Sciatic nerve (tissue), 2 donors: ENCODE measurements at places on chromosomes 5 and 9.

GRCh38 chr5:154072414-154073171, 33.8 kb downstream of the MFAP3 start:
- DNase-seq, result peak; percentile 93

- DNase-seq, result peak; percentile 55
Observed at GRCh38 chr9:93298498-93299417, 114.8 kb downstream of the WNK2 start.

DNA sequence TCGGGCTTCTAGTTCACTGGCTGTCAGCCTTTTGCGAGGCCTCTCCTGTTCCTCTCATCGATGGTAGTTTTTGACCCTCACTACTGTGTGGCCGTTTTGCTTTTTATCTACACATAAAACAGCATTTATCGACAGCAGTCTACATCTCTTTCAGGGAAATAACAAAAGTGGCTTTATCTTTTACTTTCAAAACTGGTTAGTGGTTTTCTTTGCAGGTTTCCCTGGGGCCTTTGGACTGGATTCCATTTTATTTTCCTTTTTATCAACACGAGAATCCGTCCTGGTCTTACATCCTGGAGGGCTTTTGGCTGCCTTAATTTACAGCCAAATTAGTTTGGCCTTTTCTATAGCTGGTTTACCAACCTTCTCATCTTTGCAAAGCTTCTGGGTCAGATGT, 793 bp upstream of the PKD2L2 start:
- no peak for DNase-seq

DNA sequence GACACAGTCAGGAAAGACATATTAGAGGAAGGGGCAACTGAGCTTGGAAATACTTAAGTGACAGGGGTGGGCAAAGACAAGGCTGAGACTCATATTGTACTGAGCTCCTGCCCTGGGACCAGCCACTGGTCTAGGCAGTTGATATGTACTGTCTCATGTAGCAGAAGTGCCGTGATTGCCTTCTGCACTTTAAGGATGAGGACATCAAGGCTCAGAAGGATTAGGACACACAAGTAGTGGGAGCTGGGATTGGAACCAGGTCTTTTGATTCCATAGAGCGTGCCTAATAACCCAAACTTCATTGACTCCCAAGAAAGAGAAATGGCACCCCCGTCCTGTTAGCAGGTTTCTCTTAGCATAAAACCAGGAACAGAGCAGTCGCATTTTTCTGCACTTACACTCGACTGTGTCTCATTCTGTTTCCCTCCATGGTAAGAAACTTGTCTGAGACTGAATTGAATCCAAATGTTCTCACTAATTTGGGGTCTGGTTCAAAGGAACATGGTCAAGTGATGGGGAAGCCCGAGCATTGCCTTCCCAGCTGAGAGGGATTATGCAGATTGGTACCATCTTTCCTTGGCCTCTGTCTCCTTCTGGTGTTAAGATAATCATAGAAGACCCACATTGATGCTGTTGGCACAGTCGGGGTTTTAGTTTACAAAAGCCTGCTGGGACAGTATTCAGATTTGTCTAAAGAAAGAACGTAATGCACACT, 70.4 kb downstream of the ANGPTL2 start:
- DNase-seq, result no peak

DNA sequence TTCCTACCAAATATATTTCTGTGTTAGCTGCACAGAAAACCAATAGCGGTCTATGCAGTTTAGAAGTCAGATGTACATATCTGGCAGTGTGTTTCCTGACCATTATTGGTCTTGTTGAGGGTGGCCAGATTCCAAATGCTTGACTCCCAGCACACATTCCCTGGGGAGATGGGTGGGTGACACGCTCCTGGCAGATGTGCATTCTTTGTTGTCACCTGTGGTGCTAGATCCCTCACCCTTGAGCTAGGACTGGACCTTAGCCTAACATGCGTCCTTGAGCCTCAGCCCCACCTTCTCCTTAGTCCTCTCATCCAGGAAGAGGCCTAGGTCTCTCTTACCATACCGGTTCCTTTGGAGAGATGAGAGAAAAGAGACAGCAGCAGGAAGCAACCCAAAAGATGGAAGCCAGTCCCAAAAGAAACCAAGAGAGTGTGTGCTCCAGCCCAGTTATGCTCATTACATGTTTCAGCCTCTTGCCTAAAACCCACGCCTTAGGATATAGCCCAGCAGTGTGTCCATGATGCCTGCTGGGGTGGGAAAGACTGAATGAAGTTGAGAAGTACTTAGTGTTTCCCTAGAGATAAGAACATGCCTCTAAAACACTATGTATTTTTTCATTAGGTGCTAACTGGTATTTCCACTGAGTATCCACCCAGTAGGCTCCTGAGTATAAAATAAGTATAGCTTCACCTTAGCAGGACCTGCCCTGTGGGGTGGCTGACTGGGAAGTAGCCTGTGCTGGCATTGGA, 116.7 kb downstream of the PDE8B start:
- no peak for DNase-seq

DNA sequence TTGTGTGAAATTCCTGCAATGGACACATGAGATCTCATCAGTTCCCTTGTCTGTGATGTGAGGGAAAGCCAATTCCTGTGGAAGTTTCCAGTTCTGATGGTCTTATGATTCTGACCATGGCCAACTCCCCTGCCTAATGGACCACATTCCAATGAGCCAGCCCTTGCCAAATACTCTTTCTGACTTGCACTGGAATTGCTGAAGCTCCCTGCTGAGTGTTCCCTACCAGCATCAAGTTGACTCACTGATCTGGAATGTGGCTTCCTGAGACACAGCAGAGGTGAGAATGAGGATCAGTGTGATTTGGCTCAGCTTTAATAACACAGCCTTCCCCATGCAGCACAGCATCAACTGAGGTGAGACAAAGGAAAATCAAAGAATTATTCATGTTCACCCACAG, 427.8 kb downstream of the KDM4C start:
- no peak for DNase-seq

- no peak for DNase-seq
Observed at GRCh38 chr5:162091336-162091735, 23.8 kb downstream of the GABRG2 start.

DNA sequence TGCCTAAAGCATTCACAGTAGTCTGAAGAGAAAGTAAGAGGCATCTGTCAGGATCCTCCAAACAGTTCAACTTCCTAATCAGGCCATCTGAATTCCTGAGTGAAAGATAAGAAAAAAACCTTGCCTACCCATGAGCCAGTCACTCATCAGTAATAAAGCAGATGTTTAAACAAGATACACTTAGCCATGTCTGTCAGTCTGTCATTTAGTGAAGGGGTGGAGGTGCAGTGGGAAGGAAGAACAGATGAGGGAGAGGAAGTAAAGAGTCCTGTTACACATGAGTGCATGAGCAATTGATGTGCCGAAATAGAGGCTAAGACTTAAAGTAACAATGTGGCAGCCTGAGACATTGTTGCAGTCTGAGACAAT, 29.9 kb upstream of the DMRTA1 start:
- DNase-seq, result no peak

DNA sequence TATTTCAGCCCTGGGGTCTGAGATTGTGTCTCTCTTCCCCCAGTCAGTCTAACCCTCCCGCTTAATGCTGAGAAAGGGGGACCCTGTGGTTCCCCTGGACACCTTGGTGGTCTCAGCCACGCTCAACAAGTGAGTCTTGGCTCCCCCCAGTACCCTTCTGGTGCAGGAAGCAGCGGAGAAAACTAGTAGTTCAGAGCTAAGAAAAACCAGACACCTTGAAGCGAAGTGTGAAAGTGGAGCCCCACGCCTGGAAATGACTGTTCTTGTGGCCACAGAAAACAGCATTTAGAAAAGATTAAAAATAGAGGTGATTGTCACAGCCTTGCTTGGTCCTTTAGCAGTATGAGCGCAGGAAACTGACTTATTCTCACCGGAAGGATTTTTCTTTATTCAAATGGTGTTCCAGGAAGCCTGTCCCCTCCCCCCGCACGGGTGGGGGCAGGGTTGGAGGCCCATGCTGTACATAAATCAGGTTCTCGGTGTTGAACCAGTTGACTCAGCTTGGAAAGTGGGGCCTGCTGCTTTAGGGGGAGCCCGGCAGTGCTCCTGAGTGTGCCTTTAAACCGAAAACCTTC, 8.1 kb downstream of the ARPC5L start:
- DNase-seq, result no peak

DNA sequence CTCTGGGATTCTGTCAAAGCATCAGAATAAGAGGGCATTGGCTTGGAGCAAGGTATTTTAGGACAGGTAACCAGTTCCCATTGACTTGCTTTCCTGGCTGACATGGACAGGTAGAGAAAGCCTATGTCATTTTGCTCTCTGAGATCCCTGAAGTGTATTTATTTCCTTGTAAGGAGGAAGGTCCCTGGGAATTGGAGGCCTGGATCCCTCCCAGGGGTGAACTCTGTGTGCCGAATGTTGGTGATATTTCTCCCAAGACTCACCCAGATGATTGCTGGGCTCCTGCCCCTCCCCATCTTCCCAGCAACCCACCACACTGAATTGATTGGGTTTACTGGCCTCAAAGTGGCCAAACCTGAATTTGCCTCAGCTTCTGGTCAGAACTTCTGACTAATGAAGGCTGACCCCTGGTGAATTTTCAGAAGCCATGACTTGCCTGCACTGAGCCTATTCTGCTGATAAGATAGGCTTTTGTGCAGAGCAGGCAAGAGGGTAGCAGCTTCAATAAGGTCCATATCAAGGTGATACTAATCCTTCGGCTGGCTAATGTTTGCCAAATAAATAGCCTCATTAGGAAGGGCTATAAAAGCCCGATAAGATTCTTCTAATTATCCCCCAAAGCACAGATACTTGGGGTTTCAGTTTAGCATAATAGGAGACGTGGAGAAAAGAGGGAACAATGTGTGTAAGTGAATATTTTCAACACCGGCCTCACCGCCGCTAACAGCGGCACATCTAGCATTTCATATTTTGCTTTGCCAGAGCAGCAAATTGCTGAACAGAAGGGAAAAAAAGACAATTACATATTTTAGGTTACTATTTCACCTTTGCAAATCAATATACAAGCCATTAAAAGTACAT, 152.9 kb upstream of the PITX1 start:
- DNase-seq, result no peak
